ENCODE measurements at places on chromosomes 2 and 18.

DNA sequence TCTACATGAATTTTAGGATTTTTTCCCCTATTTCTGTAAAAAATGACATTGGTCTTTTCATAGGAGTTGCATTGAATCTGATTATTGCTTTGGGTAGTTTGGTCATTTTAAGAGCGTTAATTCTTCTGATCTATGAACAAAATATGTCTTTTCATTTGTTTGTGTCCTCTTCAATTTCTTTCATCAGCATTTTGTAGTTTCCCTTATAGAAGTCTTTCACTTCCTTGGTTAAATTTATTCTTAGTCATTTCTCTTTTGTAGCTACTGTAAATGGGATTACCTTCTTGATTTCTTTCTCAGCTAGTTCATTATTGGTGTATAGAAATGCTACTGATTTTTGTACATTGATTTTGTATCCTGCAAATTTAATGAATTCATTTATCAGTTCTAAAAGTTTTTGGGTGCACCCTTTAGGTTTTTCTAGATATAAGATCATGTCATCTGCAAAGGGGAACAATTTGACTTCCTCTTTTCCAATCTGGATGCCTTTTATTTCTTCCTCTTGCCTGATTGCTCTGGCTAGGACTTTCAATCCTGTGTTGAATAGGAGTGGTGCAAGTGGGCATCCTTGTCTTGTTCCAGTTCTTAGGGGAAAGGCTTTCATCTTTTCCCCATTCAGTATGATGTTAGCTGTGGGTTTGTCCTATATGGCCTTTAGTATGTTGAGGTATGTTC lies 36.6 kb upstream of the AAK1 start:
- DNase-seq, result no peak

DNA sequence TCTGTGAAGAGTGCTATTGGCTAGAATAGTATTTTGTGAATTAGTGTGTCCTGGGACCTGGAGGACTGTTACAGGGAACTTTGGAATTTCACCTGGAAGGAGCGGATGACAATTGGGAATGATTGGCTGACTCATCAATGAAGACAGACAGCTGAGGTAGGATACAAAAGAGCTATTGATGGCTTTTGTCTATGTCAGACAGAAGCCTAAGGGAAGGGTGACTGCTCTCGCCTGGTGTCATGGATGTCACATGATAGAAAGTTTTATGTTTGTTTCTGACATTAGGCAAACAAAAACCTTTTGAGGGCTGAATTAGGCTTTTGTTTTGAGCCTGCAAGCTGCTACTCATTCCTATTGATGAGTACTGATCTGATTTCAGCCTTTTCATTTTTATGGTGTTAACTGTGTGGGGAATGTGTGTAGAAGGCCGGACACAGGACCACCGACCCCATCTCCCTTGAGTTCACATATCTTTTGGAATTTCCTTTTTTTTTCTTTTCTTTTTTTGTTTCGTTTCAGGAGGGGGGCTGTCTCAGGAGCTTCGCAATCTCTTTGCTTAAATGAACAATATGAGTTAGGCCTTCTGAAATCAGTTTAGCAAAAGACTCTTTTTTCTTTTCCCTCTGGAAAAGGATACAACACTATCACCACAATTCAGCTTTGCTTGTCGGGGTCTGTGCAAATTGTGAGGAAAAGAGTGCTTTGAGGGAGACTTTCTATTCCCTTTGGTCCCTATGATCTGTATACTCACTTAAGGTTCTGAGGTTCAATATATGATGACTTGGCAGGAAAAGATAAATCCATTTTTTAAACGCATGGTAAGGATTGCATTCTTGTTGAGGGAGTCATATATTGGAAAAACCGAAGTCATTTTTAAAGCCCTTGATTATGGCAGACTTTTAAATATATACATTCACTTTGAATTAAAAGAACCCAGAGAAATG lies 207.9 kb upstream of the FIGN start:
- peak; percentile 69 for DNase-seq

GRCh38 chr2:70418514-70418913 lies 116.6 kb upstream of the FAM136A start:
- DNase-seq, result no peak

- peak; percentile 63 for DNase-seq
Observed at GRCh38 chr18:51278045-51278649, 80.7 kb upstream of the MEX3C start.

- DNase-seq, result no peak
Observed at GRCh38 chr2:56372071-56372656, 188.4 kb downstream of the CCDC85A start.
